ENCODE measurements at places on chromosomes 4 and X.

- DNase-seq = no peak
Observed at GRCh38 chrX:32644476-32645245, 566.7 kb downstream of the DMD start.

GRCh38 chr4:99208719-99209075 is 10.3 kb downstream of the ADH6 start:
- DNase-seq = no peak

DNA sequence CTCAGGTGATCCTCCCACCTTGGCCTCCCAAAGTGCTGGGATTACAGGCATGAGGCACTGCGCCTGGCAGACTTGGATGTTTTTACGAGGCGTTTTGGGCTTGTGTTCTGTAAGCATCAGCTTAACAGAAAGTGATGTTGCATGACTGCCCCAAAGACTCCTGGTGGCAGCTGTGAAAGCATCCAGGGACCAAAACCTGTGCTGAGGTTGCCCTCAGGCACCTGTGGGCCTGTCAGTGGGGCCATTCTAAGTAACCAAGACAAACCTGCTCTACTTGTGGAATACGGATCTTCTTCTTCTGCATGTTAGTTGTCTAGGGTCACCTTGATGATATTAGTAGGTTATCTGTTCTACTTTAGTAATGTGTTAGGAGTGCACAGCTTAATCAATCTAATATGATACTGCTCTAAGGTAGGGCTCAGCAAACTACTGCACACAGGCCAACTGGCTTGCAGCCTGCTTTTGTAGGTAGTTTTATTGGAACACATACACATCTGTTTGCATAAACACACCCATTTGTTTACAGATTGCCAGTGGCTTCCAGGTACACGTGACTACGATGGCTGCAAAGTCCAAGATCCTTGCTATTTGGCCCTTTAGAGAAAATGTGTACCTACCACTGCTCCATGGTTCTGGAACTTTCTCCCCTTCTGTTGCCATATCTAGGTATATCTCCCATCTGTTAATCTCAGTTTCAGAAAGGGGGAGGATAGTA is 136.7 kb downstream of the GPR143 start:
- no peak for DNase-seq

- DNase-seq = no peak
Observed at GRCh38 chrX:136765821-136766356, 14.8 kb downstream of the ARHGEF6 start.

DNA sequence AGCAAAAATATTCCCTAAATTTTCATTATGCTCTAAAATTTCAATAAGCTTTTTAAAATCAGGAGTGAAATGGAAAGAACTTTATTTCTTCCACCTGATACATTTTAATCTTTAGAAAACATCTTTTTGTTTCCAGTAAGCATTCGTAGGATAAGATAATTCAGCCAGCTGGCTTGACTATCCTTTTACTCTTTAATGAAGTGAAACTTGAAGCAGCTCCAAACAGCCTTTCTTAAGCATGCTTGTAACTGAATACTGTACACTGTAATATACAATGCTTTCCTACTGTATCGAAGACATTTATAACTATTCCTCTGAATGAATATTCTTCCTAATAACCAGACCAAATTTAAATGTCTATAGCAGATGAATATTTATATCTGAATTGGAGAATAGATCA is 98.8 kb downstream of the KLHL4 start:
- no peak for DNase-seq

DNA sequence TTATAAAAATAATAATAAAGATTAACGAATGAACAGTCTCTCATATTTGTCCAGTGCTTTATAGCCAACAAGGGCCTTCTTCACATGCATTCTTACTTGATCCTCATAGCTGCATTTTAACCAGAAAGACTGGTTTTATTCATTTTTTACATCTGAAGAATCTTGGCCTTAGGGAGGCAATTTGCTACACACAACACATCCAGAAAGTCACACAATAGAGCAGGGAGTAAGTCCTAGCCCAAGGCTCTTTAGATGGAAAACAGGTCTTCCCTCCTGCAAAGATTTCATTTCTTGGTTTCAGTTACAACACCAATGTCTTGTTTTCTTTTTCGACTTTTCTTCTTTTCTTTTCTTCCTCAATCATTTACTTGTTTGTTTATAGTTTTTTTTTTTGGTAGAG is 13.0 kb upstream of the C1GALT1C1 start:
- no peak for DNase-seq

DNA sequence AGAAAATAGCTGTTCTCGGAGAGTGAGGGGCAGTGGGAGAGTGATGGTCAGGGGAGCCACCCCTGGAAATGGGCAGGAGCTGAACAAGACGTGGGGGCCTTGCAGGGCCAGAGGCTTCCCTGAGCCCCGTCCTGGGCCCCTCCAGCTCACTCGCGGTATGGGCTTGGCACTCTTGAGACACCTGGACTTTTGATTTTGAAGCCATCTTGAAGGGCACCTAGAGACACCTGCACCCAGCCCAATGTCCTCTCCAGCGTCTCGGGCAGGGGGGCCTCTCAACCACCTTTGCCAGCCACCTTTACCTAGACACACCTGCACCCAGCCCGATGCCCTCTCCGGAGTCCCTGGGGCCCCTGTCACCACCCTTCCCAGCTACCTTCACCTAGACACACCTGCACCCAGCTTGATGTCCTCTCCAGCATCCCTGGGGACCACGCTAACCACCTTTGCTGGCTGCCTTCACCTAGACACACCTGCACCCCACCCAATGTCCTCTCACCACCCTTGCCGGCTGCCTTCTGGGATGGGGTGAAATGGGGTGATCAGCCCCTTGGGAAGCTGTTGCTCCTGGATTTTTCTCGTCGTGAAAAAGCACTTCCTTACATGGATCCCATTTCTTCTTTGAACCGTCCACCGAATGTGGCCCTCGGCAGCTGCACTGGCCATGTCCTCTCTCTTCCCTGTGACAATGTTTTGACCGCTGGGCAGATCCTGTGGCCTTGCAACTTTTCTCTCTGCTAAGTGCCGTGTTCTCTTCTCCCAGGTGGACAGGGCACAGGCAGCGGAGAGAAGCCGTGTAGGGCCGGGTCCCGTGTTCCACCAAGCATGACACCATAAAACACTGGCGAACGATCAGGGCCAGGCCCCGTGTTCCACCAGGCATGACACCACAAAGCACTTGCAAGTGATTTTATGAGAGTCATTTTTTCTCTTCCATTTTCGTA is 47.5 kb downstream of the CPZ start:
- no peak for DNase-seq

DNA sequence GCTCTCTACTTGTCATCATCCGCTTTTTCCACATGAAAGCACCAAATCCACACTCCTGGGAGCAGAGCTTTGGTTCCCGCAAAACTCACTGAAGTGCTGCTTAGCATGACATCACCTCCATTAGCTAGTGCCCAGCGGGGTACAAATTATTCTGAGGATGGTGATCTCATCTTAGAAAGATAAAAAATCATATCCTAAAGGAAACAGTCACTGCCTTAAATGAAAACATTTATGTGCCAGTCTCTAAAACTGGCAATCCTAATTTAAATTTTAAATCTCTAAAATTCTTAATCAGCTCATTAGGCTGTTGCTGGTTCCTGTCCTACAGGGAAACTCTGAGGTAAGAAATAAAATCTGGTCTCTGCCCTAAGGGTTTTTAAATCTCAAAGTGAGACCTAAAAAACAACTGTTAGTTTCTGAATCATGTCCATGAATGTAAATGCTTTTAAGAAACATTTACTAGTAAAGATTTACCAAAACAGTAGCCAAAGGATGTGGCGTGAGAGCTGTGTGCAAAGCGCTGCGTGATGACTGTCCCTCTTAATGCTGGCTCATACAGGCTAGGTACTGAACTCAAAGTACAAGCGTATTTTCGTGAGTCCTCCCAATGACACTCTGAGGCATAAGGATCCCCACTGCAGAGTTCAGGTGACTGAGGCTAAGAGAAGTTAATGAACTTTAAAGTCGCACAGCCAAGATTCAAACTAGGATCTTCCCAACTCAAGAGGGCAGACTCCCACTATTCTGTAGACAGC is 4.5 kb downstream of the CASP3 start:
- DNase-seq = no peak

- no peak for DNase-seq
Observed at GRCh38 chr4:88240297-88240714, 44.1 kb downstream of the PPM1K start.

GRCh38 chr4:53150631-53151488 is 215.0 kb downstream of the SCFD2 start:
- DNase-seq = no peak

GRCh38 chrX:114800719-114801118 is 216.7 kb downstream of the IL13RA2 start:
- no peak for DNase-seq

- DNase-seq = no peak
Observed at GRCh38 chr4:138671606-138672084, 343.9 kb upstream of the NOCT start.

DNA sequence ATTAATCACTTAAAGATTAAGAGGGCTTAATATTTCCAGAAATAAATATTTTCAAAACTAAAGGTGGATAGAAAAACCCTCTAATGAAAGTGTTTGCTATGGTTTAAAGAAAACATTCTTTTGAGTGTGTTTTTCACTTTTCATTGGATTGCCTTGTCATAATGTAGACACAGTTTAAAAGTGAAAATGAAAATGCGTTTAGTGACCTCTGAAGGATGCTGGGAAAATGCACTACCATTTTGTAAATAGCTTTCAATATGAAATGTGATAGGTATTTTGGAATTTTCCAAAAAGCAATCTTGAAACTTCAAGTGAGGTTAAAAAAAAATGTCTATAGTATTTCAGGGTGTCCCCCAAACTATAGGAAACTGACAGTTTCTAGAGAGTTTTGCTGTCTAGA is 642.2 kb downstream of the C4orf33 start:
- DNase-seq = no peak

DNA sequence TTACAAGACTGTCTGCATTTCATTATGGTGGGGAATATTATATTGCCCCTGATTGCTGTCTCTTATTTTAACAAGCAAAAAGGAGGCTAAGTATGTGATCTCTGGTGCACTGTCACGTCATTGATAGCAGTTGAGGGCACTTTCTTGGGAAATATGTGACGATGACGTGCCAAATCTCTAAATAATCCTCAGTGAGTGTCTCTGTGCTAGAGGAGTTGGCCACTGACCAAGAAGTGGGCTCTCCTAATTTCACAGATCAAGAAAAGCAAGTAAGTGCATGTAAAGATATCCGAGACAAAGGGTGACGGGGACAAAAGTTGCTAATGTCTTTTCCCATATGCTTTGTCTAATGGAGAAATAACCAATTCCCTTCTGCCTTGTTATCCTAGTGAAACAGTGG is 487.4 kb upstream of the TENM3 start:
- DNase-seq = no peak

DNA sequence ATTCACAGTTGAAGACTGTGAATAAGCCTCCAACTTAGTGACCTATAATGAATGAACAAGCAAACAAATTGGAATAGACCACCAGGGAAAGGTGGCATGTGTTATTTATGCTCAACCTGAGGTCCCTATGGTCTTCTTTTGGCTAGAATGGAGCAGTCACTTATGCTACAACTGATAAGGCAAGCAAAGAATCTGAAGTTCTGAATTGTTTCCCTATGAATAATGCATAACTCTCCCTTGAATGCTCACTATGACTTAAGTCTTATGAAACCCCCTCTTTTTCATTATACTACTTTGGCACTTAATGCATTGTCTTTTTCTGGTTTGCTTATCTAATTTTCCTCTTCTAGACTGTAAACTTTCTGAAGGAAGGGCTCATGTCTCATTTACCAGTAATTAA is 2.6 kb downstream of the GIMD1 start:
- DNase-seq = no peak

GRCh38 chrX:112769034-112769433 is 71.6 kb downstream of the AMOT start:
- DNase-seq = no peak

GRCh38 chr4:19776929-19777328 is 474.8 kb upstream of the SLIT2 start:
- DNase-seq = no peak

DNA sequence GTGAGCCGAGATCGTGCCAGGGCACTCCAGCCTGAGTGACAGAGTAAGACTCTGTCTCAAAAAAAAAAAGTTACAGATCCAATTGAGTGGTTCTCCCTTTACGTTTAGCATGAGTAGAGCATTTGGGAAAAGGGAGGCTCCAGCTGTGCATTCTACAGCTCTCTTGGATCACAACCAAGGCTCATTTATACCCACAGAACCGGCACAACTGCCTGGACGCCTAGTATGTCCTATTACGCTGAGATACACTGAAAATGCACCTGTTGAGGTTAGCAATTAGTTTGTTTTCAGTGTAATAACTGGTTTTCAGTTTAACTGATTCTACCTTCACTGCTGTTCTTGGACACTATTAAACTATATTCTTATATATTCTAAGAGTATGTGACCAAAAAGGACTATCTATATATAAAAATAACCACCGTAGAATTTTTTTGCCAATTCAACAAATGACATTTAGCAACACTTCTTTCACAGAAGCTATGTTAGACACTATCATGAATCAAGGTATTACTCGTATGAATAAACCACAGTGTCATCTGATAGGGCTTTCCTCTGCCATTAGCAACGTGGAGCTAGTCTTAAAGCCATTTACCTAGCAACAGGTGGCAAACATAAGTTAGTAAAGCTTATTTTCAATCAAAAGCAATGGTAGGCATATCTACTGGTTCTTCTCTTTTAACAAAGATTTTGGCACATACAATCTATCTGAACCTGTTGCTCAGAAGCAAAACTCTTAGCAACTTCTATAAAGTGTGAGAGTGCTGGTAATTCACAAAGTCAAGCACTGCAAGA is 3.6 kb downstream of the OTUD4 start:
- no peak for DNase-seq

DNA sequence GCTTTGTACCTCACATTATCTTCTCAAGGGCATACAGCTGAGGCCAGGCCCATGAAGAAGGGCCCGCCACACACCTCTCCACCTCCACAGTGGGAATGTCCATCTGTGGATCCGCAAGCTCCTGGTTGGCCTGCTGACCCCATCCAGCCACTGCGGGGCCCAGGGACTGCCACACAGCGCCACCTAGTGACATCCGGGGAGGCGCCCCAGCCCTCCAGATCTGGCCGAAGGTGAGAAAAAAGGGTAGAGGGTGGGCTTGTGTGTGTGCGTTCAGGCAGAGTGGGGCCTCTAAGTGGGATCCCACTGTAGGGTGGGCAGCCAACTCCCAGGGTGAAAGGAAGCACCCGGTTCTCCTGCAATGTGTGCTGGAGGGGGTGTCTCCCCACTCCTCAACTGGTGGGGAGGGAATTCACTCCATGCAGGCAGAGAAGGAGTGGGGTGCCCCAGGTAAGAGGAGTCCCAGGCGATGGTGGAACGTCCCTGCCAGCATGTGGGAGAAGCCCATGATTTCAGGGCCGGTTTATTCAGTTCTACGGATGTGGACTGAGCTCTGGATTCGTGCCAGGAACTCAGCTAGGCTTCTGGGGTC is 117.3 kb downstream of the ENPP6 start:
- no peak for DNase-seq

- DNase-seq = no peak
Observed at GRCh38 chr4:997375-998071, 4.3 kb upstream of the SLC26A1 start.

Measured in H54 (cell line).